Jurkat, Clone E6-1 (cell line): ENCODE measurements at places on chromosomes 11 and 22.

- no peak for DNase-seq
Measured at GRCh38 chr11:35337136-35337913, 82.0 kb downstream of the SLC1A2 start.

- no peak for DNase-seq
Measured at GRCh38 chr22:32697331-32697995, 104.0 kb upstream of the TIMP3 start.

DNA sequence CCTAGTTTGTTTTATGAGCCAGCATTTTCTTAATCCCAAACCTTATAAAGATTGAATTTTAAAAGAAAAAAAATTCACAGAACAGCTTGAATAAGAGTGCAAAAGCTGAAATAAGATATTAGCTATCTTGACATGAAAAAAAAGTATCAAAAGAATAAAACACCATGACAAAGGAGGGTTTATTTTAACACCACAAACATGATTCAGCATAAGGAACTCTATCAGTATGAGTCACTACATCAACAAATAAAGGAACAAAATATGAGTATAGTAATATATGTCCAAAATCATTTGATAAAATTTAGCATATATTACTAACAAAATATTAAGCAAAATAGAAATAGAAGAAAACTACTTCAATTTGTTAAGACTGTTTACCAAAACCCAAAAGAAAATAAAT is 9.6 kb upstream of the LMO1 start:
- no peak for DNase-seq

DNA sequence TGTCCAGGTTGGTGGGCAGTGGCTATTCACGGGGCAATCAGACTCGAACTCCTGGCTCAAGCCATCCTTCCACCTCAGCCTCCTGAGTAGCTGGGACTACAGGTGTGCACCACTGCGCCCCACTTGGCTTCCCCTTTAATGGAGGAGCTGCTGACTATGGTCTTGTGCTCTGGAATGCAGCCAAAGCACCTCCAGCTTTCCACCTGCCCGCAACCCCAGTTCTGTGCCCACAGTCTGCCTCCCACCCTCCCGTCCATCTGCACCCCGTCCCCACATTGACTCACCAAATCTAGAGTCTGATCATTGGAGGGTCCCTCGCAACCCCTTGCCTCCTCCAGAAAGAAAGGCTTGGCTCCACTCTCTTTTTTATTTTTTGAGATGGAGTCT is 41.0 kb downstream of the KCNJ4 start:
- DNase-seq = no peak

DNA sequence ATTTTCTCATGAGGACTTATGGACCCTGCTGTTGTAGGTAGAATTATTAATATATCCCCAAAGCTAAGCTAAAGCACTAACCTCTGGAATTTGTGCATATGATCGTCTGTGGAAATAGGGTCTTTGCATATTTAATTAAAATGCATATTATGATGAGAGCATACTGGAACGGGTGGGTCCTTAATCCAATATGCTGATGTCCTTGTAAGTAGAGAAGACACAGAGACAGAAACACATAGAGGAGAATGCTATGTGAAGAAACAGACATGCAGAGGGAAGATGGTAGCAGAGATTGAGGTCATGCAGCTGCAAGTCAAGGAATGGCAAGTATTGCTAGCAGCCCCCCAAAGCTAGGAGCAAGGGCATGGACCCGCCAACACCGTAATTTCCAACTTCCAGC is 439.2 kb downstream of the LRRC4C start:
- DNase-seq = no peak

- DNase-seq = no peak
Measured at GRCh38 chr11:19595499-19595839, 117.2 kb upstream of the NAV2 start.

GRCh38 chr11:117851106-117851505 is 25.4 kb downstream of the FXYD6 start:
- no peak for DNase-seq
